ENCODE measurements at places on chromosomes 13 and 19. TPM values are rescaled to one million over a fixed set of nuclear protein-coding genes. Genes with fewer than 3 reads are reported as not detected.

The CLIP3 gene
- total RNA-seq: 13.4 TPM

The GJB2 gene
- total RNA-seq: 0.29 TPM

The ZNF628 gene
- total RNA-seq: 1.5 TPM

The FXYD7 gene
- not detected for total RNA-seq

The PGLYRP2 gene
- not detected for total RNA-seq

The KIR3DL3 gene
- not detected for total RNA-seq

The F7 gene
- total RNA-seq: not detected

The NLRP7 gene
- total RNA-seq: not detected

The NXNL1 gene
- total RNA-seq: not detected

The MUC16 gene
- not detected for total RNA-seq
